Mucosa of descending colon (tissue), 3 donors: ENCODE measurements at places on chromosomes 11 and 22. TPM values are rescaled to one million over a fixed set of nuclear protein-coding genes. Genes with fewer than 3 reads are reported as not detected.

The TYR gene
- not detected for total RNA-seq

The ROBO4 gene
- total RNA-seq, result 8.4 TPM

The DUSP8 gene
- 28.2 TPM for total RNA-seq

The SOX10 gene
- 21.2 TPM for total RNA-seq

The DGCR6 gene
- total RNA-seq, result 1.7 TPM

The SCN2B gene
- total RNA-seq, result 3.7 TPM

The SPDYC gene
- total RNA-seq, result not detected

The SLC17A6 gene
- total RNA-seq, result not detected

The SLC43A3 gene
- 24.4 TPM for total RNA-seq

The SLC22A8 gene
- total RNA-seq, result not detected

The CECR2 gene
- total RNA-seq, result 1.4 TPM

The GGT1 gene
- total RNA-seq, result 57.2 TPM
